ENCODE measurements at places on chromosomes 3 and 15.

DNA sequence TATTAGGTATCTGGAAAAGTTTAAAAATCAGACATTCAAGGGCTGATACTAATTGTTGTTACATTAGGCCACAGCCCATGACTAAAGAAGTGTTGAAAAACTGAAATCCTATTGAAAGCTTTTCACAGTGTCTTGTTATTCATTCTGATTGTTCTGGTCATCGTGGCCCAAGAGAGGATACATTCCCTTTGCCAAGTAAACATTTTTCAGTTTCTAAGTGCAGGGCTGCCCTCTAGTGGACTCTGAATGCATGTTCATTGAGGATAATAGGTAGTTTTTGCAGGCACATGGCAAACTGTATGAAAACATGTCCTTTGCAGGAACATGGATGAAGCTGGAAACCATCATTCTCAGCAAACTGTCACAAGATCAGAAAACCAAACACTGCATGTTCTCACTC, 181.1 kb downstream of the MYRIP start:
- no peak for DNase-seq

DNA sequence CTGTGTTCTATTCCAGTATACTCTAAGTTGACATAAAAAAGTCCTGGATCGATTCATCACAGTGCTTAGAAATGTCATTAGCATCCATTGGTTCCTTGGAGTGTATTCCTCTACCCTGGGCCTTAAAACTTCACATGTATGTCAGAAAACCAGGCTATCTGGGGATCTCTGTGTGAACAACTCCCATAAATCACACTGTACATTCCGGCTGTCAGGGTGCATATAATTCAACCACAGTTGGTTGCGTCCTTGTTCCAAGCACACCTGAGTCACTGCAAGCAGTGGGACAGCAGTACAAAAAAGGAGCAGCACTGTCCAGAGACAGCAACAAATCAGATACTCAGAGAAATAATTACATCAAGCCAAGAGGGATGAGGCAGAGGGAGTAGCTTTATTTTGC, 52.4 kb downstream of the PDZRN3 start:
- DNase-seq, result no peak

DNA sequence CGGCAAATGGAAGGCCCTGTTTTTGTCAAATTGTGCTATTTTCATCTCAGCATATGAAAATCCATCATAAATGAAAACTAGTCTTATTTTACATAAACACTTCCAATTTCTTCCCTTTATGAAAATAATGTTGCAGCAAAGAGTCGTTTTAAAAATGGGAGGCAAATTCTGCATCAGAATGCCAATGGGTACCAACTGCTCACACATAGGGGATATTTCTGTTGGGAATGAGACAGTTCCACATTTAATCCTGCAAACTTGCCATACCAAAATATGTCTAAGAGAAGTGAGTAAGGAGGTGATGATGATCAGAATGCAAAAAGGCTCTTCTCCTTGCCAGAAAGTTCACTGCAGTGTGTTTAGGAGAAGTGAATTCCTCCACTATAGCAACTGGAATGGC, 391.7 kb downstream of the CACNA2D3 start:
- DNase-seq, result no peak

- no peak for DNase-seq
Observed at GRCh38 chr3:41652506-41652905, 309.4 kb downstream of the ULK4 start.

GRCh38 chr3:13314877-13315276, 105.2 kb downstream of the NUP210 start:
- no peak for DNase-seq

DNA sequence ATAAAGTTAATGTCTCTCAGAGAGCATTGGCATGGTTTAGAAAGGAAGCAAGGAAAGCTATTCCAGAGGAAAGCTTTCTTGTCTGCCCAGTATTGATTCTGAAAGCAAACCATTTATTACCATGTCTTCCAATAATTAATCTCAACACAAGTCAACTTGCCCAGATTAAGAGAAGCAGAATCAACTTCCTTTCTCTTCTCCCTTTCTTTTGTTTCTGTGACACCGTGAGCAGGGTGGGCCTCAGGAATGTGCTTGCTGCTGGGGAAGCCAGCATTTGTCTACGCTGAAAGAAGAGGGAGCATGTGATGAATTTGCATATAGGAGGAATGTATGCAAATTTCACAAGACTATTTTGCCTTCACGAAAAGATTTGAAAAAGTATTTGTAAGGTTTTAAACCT, 368.6 kb upstream of the ROPN1 start:
- no peak for DNase-seq

DNA sequence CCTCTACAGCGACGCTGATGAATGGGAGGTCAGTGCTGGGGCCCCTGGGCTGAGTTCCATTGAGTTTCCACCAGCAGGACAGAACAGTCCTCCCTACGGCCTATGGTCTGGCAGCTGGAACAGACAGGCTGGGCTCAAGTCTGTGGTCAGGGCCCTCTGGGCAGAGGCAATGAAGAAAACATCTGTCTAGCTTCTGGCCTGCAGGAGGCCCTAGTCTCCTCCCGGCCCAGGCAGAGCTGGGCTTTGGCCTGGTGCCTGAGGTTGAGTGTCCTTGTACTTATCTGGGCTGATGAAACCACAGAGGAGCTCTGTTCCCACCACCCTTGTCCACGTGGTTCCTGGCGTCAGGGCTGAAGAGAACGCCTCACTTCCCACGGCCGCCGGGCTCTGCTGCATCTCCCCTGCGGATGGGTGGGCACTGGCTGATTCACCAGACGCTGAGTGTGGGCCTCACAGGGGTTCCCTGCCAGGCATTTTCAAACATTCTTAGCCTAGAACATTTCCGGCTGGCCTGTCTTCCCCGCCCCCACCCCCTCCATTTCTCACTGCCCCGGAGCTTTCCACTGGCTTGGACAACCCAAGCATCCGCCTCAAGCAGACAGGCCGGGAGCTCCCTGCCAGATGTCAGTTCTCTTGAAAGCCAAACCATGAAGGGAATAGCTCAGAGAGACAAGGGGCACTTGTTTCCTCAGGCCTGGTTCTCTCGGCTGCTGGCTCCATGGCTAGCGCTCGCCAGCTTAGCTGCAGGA, 20.3 kb downstream of the PPCDC start:
- peak; percentile 64 for DNase-seq

DNA sequence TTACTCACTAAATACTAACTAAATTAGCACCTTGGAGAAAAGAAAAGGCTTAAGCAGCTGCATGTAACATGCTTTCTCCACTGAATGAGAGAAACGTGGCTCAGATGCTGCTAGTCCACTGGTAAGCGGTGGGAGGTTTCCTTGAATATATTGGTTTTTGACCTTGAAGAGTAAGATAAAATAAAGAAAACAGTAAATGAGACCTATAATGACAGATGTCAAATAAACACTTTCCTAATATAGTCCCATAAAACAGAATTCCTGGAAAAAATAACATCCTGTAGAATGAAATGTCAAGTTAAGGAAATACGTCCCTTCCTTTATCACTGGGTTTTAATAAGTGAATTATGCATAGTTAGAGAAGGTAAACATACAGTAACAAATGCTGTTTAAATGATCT, 215.0 kb downstream of the DPH6 start:
- no peak for DNase-seq

GRCh38 chr3:160400030-160400701, 716 bp downstream of the SMC4 start:
- DNase-seq, result no peak

DNA sequence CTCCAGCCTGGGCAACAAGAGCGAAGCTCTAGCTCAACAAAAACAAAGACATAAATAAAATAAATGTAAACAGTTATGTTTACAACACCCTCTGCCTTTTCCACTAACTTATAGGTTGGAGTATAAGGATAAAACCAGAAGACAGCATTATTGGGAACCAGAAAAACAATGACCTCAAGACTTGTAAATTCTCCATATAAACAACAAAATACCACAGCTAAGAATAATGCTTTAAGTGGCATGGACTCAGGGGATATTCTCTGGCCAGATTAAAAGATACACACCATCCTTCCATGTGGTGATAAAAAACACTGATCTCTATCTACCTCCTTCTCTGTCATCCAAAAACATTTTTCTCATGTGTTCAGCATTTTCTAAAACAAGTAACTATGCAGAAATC, 500.6 kb downstream of the MAGI1 start:
- DNase-seq, result no peak

- DNase-seq, result no peak
Observed at GRCh38 chr3:186281176-186281575, 80.9 kb downstream of the DGKG start.

GRCh38 chr15:71559098-71559497, 251.3 kb upstream of the NR2E3 start:
- no peak for DNase-seq

DNA sequence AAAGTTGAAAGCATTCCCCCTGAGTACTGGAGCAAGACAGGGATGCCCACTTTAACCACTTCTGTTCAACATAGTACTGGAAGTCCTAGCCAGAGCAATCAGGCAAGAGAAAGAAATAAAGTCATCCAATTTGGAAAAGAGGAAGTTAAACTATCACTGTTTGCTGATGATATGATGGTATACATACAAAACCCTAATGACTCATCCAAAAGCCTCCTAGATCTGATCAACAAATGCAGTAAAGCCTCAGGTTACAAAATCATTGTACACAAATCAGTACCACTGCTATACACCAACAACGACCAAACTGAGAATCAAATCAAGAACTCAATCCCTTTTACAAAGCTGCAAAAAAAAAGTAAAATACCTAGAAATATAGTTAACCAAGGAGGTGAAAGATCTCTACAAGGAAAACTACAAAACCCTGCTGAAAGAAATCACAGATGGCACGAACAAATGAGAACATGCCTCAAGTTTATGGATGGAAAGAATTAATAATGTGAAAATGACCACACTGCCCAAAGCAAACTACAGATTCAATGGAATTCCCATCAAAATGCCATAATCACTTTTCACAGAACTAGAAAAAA, 40.3 kb downstream of the RPL39L start:
- DNase-seq, result no peak

- no peak for DNase-seq
Observed at GRCh38 chr3:148789146-148789545, 38.5 kb upstream of the CPB1 start.

GRCh38 chr3:194405766-194406165, 6.7 kb upstream of the GP5 start:
- DNase-seq, result no peak

DNA sequence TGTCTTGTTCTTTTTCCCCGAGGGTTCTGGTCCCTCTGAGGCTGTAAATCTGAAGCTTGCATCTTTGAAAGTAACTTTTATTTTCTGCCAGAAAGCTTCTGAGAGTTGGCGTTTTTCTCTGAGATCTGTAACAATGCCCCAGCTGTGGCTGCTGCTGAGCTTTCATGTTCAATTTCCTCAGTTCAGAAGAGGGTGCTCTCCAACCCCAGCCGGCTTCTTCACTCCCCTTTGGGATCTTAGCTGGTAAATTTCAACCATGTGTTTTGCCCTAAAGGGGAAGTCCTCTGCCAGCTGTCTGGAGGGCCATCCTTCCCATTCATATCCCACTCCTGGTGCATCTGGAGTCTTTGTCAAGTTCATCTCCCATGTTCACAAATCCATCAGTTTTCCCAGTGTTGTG, 18.3 kb upstream of the CFAP100 start:
- DNase-seq, result no peak

DNA sequence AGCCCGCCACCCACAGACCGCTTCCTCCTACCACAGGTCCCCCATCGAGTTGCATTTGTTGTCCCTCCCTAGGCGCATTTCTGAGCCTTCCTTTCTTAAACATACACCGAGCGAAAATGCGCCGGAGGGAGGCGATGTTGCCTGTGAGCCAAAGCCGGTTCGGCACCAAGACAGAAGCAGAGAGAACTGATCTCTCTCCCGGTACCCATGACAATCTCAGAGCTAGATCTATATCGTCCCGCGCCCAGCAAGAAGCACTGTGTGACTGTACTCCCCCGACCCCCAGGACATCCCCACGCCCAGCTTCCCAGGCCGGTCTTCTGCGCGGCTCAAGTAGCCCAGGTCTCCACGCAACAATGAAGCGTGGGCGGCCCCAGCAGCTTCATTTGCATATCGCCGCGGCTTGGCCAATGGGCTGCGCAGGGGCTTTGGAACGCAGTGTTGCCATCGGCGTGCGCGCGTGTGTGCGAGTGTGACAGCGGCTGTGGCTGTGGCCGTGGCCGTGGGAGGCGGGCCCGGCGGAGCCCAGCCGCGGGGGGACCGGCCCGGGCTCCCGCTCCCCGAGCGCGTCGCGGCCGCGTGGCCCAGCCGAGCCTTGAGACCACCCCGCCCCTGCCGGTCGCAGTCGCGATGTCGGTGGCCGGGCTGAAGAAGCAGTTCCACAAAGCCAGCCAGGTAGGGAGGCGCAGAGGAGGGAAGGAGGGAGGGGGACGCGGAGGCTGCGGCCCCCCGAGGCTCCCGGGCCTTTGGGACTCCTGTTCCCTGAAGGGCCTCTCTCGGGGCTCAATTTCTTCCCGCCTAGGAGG, at the start of gene SH3GL3:
Gene SH3GL3 (plus strand): TSS at position 438 of the 806 bp plus-strand sequence. CDS start 193 bp downstream, at position 631.
- DNase-seq, result no peak

DNA sequence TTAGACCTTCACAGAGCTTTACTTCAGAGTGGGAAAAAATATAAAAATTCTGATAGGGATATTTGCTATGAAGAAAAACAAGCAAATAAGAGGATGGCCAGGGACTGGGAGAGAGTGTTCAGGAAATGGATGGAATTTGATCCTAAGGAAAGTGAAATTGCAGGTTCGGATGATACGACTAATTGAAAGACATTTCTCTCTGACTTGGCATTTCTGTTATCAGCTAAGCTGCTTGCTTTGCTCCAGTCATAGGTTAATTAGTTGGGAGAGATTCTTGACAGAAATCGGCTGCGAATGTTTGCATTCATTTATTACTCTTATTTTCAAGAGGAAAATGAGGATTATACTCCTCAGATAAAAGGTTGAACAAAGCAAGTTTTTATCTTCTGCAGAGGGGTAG, 808.7 kb upstream of the NECTIN3 start:
- DNase-seq, result no peak

DNA sequence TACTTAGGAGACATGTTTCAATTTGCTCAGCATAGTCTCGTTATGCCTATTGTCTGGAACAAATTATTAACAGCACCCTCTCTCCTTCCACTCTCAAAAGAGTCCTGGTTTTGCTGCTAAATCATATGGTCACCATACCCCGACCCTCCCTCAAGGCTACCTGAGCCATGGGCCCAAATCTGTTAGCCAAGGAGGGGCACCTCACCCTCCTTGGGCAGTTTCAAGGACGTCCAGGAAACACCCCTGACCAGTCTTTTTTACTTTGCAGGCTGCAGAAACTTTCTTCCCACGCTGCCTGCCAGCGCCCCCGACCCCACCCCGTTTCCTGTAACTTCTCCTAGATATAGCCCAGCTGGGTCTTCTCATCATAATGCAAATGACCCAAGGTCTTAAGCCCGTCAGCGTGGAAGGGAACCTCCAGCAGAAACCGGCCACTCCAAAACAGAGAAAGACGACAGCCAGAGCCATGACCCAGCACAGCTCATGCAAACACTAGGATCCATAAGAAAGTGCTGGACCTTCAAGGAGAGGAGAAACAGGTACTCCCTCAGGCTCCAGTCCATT, 62.3 kb downstream of the ADCY5 start:
- DNase-seq, result peak; percentile 57

DNA sequence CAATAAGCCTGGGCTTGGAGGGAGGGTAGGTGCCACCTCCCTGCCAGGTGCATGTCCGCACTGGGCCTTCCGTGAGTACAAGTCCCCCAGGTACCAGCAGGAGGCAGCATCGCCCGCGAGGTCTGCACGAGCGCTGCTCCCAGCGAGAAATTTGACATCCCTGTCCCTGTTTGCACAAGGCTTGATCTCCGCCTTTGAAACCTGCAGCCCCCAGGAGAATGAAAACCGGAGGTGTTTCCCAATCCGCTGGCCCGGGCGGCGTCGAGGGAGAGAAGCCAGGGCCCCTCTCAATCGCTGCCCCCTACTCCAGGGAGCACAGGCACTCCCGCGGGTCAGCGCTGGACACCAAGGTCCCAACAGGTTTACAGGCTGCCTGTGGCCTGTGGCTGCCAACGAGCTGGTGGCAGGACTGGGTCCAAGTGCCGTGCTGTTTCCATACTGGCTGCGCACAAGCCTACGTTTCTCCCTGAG, 961 bp downstream of the HAPLN3 start:
- DNase-seq, result no peak

Data from urinary bladder (tissue), 4 donors.